ENCODE measurements at places on chromosomes 3 and 15.

DNA sequence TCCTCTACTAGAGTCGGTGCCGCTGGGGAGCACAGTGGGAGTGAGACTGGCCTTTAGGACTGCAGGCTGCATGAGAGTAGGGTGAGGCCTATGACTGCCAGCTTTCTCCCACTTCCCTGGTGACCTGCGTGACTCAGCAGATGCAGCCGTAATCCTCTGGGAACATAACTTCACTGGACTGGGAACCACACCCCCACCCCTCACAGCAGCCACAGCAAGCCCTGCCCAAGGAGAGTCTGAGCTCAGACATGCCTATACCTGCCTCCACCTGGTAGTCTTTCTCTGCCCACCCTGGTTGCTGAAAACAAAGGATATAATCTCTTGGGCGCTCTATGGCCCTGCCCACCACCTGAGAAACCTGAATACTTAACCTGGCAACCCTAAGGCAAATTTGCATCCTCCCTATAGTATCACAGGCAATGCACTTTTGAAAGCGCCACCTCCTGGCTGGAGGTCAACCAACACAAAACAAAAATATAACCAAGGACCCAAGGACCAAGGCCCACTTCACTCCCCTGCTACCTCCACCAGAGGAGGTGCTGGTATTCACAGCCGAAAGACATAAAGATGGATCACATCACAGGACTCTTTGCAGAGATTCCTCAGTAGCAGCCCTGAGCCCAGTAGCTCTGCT, 308.9 kb downstream of the CTNNB1 start:
- no peak for DNase-seq

DNA sequence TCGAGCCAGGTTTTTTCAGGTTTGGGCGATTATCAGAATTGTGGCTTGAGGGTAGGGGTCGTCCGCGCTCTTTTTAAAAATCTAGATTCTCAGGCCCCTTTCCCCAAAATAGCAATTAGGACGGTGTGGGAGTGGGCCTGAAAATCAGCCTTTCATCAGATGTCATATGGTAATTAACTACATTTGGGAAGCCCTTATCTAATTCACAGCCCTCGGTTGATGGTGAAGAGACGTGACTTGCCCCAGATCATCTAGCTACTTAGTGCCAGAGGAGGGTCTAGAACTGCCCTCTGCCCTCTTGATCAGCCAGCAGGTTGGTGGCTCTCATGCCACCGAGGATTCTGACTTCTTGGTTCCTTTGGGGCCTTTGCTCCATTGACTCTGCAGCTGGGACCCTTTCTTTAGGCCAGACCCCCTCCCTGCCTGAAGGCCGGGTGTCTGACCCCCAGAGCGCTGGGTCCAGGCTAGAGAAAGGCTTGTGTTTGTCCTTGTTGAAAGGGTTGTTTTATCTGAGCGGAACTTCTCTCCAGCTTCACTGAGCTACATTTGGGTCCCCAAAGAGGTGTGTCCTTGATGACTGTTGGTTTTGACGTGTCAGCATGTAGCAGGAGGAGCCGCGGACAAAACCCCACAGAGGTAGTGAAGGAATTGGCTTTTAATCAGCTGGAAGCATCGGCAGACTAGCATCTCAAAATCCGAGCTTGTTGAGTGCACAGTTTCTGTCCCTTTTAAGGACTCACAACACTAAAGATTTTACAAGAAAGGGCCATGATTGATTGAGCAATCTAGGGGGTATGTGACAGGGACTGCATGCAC, 857 bp downstream of the AEN start:
- DNase-seq: peak; percentile 31

GRCh38 chr15:48479751-48480150, 148.5 kb downstream of the DUT start:
- no peak for DNase-seq

DNA sequence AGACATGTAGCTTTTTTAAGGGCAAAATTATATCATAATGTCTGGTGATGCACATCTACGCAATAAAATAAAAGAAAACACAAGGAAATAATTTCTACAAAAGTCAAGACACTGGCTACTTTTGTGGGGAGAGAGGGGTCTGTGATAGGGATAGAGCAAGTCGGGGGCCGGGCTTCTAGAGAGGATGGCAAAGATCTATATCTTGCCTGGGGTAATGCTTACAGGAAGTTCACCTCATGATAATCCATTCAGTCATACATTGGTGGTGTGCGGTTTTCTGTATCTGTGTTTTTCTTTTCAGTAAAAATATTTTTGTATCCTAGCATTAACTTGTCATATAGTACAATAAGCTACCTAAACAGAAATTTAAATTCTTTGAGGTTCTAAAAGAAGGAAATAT, 178.8 kb downstream of the ARRDC4 start:
- DNase-seq: no peak

DNA sequence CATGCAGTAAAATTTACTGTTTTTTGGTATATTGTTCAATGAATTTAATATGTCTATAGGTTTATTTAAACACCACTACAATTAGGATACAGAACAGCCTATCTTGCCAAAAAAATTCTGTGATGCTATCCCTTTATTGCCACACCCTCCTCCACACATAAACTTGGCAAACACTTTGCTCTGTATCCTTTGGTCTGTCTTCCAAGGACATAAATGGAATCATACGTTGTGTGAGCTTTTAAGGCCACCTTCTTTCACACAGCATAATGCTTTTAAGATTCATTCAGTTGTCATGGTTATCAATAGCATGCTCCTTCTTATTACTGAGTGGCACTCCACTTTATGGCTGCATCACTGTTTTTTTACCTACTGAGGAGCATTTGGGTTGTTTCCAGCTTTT, 71.5 kb downstream of the CERS3 start:
- DNase-seq: no peak

- no peak for DNase-seq
Measured at GRCh38 chr15:67660874-67661606, 118.5 kb downstream of the MAP2K5 start.

GRCh38 chr3:53726643-53727042, 119.6 kb downstream of the CHDH start:
- no peak for DNase-seq

- DNase-seq: no peak
Measured at GRCh38 chr3:70861234-70861633, 548.8 kb upstream of the MDFIC2 start.

GRCh38 chr3:16303037-16303575, 38.1 kb downstream of the OXNAD1 start:
- DNase-seq: no peak

- DNase-seq: peak; percentile 91
Measured at GRCh38 chr3:183158551-183159006, 4.0 kb downstream of the LAMP3 start.

GRCh38 chr3:16316847-16317560, 52.0 kb downstream of the OXNAD1 start:
- no peak for DNase-seq

GRCh38 chr3:111715911-111716523, 120.9 kb upstream of the ZBED2 start:
- peak; percentile 16 for DNase-seq

DNA sequence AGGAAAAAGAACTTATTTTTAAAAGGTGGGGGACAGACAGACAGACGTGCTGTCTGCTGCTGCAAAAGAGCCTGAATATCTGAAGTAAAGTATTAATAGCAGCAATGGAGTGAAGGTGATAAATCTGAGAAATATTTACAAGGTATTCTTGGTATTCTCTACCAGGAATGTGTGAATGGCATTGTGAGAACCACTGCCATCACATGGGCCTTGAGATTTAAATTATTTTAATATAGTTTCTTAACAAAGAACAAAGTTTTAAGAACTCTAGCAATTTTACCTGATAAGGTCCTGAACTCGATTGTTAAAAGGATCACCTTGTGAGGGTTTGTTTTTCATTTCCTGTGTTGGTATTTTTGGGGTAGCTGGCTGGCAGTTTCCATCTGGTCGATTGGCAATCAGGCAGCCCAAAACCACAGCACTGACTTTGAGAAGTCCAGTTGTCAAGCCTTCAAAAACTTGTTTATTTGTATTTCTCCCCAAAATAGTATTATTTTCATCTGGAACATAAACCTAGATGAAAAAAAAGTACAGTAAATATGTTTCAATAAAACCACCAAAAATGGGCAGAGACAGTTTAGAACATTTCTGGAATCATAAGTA, 97.3 kb downstream of the ISL2 start:
- DNase-seq: no peak

DNA sequence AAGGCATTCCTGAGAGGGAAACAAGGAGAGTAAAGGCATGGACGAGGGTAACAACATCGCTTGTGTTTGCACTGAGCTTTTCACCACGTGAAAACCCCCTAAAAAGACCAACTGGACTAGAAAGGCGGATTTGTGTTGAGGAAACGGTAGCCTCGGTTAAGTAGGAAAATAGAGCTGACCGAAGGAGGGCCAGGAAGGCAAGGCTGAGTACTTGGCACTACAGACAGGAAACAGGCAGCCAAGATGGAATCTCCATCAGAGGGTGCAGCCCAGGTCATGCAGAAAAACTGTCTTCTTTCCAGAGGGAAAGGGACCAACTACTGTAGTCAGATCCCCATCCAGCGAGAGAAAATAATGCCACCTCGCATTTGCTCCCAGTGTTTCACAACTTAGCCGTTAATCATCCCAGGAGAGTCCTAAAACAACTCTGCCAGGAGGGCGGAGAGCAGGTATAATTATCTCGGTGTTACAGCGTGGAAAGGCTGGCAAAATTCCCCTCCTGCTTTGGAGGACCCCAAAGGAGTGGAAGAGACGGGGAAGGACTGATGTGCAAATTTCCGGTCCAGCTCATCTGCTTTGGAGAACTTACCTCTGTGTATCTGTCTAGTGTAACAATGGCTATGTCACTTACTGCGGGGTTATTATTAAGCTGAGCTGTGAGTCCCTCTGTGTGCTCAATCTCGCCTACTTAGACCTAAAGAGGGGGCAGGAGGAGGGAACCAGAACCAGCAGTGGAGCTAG, 77.2 kb downstream of the MYO1E start:
- no peak for DNase-seq
